Cerebellar nuclear complex (tissue), 1 donor: ENCODE measurements at places on chromosomes 4 and X.

- DNase-seq: no peak
These were observed 27.4 kb downstream of the GAB1 start for GRCh38 chr4:143364063-143364462.

- DNase-seq: no peak
These were observed 293.5 kb downstream of the OPHN1 start for GRCh38 chrX:68139791-68140190.

DNA sequence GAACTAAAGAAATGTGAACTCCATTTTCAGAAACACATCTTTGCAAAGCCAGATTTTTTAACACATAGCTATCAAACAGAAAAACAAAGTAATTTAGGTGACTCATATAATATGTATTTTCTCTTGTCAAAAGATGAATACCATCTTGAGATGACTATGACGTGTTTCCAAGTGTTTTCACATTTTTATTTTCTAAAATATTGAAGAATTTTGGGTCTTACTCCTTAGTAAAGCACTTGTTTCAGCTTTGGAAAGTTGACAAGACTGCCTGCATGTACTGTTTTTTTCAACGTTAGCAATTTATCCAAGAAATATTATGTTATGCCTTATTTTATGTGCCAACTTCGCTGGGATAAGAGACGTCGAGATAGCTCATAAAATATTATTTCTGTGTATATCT is 733.9 kb upstream of the EPHA5 start:
- DNase-seq: no peak

DNA sequence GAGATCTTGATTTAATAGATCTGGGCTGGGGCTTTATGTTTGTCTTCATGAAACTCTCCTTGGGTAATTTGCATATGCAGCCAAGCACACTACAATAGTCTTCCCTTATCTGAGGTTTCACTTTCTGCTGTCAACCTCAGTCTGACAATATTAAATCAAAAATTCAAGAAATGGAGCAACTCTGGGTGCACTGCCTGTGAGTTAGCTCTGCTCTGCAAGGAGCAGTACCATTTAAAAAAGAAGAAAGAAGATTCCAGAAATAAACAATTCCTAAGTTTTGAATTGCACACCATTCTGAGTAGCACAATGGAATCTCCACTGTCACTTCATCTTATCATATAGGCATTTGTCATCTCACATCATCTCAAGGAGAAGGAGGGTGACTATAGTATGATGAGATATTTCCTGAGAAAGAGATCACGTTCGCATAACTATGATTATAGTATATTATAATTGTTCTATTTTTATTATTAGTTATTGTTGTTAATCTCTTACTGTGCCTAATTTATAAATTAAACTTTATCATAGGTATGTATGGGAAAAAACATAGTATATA is 9.4 kb downstream of the FNIP2 start:
- no peak for DNase-seq

- DNase-seq: no peak
These were observed 58.1 kb downstream of the AWAT2 start for GRCh38 chrX:69991685-69992084.

DNA sequence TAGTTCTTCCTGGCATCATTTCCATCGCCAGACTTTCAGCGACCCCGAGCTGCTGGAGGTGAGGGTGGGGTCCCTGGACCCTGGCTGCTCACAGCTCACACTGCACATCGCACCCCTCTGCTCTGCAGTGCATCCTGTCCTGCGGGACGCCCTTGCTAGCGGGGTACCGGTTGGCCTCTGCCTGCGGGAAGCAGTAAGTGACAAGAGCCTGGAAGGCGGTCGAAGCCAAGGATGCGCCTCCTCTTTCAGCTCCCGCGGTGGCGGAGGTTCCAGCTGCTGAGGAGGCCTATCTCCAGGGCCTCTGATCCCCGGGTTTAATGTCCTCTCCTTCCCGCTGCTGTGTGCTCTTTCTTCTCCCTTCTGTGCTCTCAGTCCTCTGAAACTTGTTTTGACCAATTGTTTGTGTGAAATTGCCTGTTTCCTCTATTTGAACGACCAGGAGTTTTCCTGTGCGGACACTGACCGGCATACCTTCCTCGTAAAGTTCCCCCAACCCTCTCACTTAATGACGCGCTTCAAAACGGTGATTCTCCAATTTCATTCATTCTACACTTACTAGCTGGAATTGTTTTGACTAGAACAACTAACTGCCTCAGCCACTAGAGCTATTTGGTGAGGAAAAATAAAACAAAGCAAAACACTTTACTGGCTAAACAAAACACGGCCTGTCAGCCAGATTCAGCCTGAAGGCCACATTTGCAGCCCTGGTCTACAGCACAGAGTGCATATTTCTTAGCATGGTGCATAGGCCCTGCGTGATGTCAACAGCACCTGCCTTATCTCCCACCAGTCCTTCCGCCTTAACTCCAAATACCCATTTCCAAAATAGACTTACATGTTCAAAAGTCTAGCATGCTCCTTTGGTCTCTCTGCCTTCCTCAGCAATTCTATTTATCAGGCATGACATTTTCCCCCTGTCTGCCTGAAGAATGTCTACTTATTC is 28.0 kb downstream of the MGAT4D start:
- DNase-seq: no peak

GRCh38 chr4:88828842-88829571 is 131.4 kb upstream of the NAP1L5 start:
- no peak for DNase-seq

GRCh38 chrX:44874420-44875184 is 1.6 kb downstream of the KDM6A start:
- DNase-seq: no peak

- no peak for DNase-seq
These were observed 51.3 kb upstream of the NPNT start for GRCh38 chr4:105843941-105844340.

DNA sequence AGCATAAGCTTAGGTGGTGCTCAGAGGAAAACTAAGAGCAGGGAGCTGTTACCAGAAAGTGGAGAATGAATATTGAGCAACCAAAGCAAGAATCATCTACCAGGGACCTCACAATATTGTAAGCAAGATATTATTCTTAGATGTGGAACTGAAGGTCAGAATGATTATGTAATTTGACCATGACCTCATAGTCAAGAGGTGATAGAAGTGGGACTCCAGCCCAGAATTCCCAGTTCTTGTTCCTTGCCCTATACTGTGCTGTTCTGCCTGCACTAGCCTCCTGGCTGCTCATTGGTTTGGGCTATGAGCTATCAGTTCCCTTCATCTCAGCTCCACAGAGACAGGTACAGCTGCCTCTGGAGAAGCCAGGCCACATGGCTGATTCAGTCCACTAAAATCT is 229.4 kb downstream of the LDB2 start:
- no peak for DNase-seq

DNA sequence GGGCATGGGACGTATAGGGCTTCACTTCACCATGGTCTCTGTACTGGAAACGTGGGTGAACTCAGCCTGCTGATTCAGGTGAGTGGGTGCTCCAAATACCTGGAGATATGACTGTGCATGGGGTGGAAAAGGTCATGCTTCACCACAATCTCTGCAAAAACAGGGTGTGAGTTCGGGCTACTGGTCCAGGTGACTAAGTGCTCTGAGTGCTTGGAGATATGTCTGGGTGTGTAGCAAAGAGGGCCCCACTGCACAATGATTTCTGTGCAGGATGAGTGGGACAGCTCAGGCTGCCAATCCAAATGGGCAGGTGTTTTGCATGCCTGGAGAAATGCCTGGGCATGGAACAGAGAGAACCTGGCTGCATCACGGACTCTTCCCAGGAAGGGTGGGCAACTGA is 11.2 kb upstream of the CPXCR1 start:
- DNase-seq: no peak

DNA sequence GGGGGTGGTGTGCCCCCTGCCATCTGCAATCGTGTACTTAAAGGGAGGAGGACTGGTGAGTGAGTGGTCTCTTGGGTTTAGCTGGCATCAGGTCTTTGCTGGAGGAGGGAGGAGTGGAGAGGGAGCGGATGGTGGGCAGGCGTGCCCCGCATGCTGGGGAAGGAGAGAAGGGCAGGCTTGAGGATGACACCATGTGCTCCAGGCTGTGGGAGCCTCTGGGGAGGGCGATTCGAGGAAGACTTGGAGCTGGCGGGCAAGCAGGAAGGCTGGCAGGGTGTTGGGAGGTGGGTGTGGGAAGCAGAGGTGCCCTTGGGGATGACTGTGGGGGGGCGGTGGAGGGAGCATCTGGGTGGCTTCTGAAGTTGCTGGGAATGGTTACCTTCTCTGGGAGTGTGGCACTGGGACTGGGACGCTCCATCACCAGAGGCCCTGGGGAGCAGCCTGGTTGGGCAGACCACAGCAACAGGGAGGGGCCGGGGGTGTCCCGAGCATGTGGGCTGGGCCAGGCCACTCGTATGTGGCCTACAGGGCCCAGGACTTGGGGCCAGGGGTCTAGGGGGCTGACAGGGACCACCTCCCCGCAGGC is 30.8 kb upstream of the AFAP1 start:
- no peak for DNase-seq

DNA sequence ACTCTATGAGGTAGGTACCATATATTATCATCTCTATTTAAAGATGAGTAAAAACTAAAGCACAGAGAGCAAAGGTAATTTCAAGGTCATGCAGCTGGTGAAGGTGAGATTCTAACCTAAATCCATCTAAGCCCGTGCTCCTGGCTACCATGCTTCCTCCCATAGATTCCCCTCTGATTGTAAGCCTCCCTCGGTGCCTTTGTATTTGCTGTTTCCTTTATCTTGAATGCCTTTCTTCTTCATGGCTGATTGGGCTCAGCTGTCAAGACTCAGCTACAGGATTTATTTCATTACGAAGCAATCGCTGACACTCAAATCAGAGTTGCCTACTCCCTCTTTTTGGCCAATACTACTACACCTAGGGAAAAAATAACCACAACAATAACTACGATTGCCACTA is 217.1 kb downstream of the ARAP2 start:
- no peak for DNase-seq

DNA sequence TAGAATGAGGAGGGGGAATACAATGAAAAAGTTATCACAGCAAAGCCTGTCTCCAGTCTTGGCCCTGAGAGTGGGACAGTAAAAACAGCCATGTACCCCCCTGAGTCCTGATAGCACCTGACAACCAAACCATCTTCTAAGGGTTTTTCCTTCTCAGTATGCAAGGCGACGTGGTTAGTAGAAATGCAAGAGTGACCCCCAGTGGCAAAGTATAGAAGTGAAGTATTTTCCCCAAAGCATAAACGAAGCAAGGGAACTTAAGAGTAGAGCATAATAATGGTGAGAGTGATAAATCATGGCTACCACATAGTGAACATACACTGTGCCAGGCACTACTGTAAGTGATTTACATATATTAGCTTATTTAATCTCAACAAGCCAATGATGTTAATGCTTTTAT is 52.8 kb downstream of the FAM47C start:
- no peak for DNase-seq

- DNase-seq: no peak
These were observed 888.2 kb downstream of the RAB28 start for GRCh38 chr4:12595986-12596385.

DNA sequence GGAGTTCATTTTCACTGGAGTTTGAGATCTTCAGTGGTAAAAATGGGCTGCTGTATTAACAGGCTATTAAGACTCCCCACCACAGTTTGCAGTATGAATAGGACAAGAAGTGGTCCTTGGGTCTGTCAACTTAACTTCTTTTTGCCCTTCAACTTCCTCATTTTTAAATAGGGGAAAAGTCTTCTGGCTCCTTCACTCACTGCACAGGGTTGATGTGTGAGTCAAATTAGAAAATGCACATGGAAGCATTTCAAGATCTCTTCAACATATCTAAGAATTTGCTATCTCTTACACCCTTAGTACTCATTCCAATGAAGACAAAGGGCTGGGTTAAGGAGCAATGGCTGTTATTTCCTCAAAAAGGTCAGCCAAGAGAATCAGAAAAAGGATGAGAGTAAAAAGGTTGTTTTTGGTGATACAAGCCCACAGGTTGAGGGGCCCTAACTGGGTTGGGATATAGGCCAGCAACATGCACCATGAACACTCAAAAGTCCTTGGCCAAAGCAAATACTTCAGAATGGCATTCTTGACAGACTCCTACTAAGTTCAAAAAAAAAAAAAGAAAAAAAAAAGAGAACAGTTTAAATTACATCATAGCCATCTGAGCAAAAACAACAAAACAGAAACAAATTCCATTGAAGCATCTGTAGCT is 13.4 kb downstream of the PDE5A start:
- DNase-seq: no peak

DNA sequence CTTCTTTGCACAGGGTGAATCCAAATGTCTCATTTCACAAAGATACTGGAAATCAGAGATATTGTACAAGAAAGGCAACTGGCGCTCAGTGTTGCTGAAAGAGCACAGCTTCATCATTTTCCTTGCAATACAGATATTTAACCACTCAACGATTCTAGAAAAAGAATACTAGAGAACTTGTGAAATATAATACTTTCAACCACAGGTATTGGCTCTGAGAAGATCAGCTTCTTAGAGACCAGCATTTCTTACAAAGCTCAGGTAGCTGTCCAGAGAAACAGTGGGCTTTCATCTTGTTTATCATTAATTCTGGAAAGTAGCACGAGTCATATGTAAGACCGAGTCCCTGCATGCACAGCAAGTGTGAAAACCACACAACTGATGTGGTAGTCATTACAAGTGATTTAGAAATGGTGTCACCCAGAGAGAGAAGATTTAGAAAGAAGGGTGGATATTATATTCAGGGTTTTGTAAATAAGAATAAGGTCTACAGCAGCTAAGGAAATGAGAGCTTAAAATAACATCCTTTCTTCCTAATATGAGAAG is 7.8 kb upstream of the PPARGC1A start:
- DNase-seq: no peak

DNA sequence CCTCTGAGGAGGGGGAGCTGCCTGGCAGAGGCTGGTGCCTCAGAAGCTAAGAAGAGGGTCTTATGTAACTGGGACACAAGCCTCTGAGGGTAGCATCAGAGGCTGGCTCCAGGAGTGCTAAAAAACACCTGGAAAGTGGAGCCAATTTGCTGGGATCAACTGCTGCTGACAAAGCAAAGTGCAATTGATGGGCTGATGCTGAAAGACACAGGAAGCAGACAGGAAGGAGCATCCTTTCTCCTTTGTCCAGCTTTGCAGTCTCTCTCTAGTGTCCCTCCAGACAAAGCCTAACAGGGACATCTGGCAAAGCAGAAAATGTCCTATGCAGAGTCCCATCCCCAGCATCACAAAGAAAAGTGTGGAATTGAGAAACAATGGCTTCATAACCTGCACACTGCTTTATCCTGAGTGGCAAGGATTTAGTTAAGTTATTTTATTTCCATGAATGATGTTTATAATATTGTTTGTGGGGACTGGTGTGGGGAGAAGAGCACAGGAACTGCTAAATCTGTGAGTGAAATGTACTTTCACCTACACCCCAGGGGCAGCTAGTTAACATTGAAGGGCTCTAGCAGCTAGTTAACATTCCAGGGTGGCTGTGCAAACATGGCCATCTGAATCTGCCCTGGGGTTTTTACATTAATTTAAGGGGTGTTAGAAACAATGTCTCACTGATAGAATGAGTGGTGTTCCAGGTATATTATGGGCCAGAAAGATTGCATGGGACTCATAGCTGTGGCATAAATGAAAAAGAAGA is 25.6 kb upstream of the MBTPS2 start:
- no peak for DNase-seq

- no peak for DNase-seq
These were observed 795.4 kb upstream of the DIAPH2 start for GRCh38 chrX:95889279-95889678.
